ENCODE measurements at places on chromosomes 7 and 10. TPM values are rescaled to one million over a fixed set of nuclear protein-coding genes. Genes with fewer than 3 reads are reported as not detected.

- DNase-seq = peak; percentile 82
Observed at GRCh38 chr10:122139627-122140170, 131.4 kb upstream of the BTBD16 start.

DNA sequence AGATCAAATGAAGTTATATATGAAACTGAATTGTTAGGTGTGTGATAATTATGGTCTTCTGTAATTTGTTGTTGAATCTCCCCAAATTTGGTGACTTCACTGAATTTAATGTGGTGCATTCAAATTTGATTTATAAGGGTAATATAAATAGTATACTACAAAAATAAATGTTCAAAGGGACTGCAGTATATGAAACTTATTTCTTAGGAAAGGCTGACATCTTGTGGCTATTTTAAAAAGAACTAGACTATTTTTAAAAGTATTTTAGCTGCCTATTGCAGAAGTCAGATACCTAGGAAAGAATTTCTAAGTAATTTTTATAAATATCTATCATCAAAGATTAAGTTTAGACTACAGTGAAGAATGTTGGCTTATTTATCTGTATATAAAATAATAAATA is 36.6 kb downstream of the ATRNL1 start:
- no peak for DNase-seq

DNA sequence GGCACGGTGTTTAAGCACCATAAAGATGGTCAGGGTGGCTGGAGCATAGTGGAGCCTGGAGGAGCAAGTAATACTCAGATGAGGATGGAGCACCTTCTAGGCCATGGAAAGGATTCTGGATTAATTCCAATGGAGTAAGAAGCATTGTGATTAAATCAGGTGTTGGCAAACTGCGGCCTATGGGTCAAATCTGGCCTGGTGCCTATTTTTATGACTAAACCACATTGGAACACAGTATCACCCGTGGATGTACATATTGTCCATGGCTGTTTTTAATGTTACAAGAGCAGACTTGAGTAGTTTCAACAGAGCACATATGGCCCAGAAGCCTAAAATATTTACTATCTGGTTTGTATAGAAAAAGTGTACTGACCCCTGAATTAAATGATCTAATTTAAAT is 49.9 kb upstream of the TMEM248 start:
- DNase-seq = no peak

GRCh38 chr10:86244297-86245014 is 122.1 kb downstream of the GRID1 start:
- DNase-seq = no peak

DNA sequence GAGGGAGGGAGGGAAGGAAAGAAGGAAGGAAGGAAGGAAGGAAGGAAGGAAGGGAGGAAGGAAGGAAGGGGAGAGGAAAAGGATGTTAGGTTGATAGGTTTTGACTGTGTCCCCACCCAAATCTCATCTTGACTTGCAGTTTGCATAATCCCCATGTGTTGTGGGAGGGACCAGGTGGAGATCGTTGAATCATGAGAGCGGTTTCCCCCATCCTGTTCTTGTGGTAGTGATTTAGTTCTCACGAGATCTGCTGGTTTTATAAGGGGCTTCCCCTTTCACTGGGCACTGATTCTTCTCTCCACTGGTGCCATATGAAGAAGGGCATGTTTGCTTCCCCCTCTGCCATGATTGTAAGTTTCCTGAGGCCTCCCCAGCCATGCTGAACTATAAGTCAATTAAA is 15.1 kb upstream of the NUDCD3 start:
- no peak for DNase-seq

DNA sequence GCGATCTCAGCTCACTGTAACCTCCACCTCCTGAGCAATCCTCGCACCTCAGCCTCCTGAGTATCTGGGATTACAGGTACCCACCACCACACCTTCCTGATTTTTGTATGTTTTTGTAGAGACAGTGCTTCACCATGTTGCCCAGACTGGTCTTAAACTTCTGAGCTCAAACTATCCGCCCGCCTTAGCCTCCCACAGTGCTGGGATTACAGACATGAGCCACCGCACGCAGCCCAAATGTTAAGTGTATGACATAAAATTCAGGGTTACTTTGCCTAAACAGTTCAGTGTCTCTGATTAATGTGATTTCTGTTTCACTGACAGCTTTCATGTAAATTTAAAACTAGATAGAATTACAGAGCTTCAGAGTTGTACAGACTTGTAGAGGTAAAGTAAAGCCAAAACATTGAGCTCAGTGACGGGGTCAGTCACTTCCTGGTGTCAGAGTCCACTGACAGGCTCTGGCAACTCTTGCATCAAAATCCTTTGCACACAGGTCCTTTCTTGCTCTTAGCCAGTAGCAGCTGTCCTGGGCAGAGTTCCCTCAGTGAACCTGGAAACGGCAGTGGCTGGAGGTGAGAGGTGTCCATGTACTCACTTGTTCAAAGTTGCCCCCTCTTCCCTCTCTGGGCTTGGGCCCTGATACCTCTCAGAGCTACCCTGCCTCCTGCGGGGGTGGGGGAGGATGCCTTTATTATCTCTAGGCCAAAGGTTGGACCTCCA is 33.7 kb downstream of the MGMT start:
- no peak for DNase-seq

GRCh38 chr7:3899559-3899991 is 598.5 kb downstream of the SDK1 start:
- DNase-seq = no peak

- no peak for DNase-seq
Observed at GRCh38 chr7:51230723-51231122, 85.9 kb downstream of the COBL start.

- no peak for DNase-seq
Observed at GRCh38 chr10:118841881-118842605, 87.3 kb upstream of the CACUL1 start.

- DNase-seq = no peak
Observed at GRCh38 chr10:123636598-123637325, 29.4 kb upstream of the GPR26 start.

- DNase-seq = no peak
Observed at GRCh38 chr10:80964955-80965614, 427.4 kb downstream of the SH2D4B start.

GRCh38 chr10:85862771-85863170 is 503.8 kb downstream of the GRID1 start:
- no peak for DNase-seq

- DNase-seq = no peak
Observed at GRCh38 chr7:119943942-119944600, 328.9 kb upstream of the KCND2 start.

- peak; percentile 93 for DNase-seq
Observed at GRCh38 chr7:2519119-2519930, at the start of gene LFNG. Gene LFNG, plus strand, starts transcription at chr7:2519774. Its CDS starts 88 bp downstream, at chr7:2519862.

GRCh38 chr10:30691639-30692015 is 62.1 kb upstream of the LYZL2 start:
- DNase-seq = no peak

Gene CFAP58
- total RNA-seq = 2.2 TPM

Gene VIPR2
- total RNA-seq = 15.2 TPM

Gene CPA2
- not detected for total RNA-seq

Gene PDE6C
- not detected for total RNA-seq

Measured in Right ventricle myocardium superior (tissue), 1 donor.